Activated T-helper 1 cell treated with anti-CD3 and anti-CD28 coated beads, Interleukin-2, amount 50 U/mL, for 16 hours (primary cell): ENCODE measurements at places on chromosomes 2 and 18.

- DNase-seq = no peak
Observed at GRCh38 chr2:1784986-1785617, 40.8 kb upstream of the PXDN start.

GRCh38 chr18:12886498-12887126 is 2.6 kb upstream of the PTPN2 start:
- DNase-seq = no peak

GRCh38 chr2:160345071-160345764 is 145.1 kb upstream of the ITGB6 start:
- no peak for DNase-seq

- DNase-seq = no peak
Observed at GRCh38 chr2:177400337-177400923, 7.9 kb downstream of the AGPS start.

- no peak for DNase-seq
Observed at GRCh38 chr18:398935-399630, 101.4 kb downstream of the COLEC12 start.

DNA sequence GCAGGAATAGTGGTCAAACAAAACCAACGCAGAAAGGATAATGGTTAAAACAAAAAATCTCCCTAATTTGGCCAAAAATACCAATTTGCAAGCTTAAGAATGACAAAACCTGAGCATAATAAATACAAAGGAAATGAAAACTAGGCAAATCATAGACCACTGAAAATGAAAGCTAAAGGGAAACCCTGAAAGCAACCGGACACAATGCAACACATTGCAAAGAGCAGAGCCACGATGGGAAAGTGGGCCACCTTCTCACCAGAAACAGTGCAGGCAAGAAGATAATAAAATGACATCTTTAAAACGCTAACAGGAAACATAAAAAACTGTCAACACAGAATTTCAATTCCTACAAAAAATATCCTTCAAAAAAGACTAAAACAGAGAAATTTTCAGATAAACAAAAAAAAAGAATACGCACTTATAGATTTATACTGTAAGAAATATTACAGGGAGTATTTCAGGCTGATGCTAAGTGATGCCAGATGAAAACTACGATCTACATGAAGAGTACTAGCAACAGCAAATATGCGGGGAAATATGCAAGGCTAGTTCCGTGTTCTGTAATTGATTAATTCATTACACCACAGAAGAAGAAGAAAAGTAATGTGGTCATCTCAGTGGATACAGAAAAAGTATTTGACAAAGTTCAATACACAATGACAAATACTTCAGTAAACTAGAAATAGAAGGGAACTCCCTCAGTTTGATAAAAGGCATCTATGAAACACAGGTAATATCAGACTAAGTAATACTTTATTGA is 239.5 kb downstream of the L3MBTL4 start:
- DNase-seq = no peak

DNA sequence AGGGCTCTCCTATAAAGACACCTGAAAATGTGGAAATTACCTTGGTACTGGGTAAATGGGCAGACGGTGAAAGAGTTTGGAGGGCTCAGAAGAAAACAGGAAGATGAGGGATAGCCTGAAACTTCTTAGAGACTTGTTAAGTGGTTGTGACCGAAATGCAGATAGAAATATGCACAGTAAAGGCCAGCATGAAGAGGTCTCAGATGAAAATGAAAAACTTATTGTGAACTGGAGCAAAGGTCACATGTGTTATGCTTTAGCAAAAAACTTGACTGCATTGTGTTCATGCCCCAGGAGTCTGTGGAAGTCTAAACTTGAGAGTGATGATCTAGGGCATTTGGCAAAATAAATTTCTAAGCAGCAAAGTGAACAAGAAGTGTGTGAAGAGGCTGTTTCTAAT is 137.1 kb downstream of the CBLN2 start:
- DNase-seq = no peak

DNA sequence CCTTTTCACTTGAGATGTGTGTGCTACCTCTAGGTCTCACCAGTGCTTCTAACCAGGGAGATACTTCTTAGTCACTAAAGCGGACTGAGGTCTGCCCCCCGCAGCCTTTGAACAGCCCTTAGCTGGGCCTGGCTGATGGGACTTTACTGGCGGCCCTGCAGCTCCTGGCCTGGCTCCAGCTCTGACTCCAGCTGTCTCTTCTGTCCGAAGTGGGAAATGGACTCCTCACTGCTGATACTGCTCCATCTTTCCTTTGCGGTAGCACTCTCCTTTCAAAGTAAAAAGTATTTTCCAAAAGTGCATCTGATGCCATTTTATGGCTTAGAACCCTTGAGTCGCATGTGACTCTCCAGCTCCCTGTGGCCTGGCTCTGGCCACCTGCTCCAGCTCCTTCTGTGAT is 64.5 kb downstream of the ATP9B start:
- DNase-seq = no peak

GRCh38 chr2:152534460-152535135 is 182.7 kb downstream of the PRPF40A start:
- no peak for DNase-seq
